ENCODE measurements at places on chromosomes 16 and 17.

- DNase-seq: peak; percentile 71
These were observed 747 bp downstream of the ATXN7L3 start for GRCh38 chr17:44198721-44199552.

- DNase-seq: no peak
These were observed 18.1 kb upstream of the MTMR4 start for GRCh38 chr17:58532555-58532951.

DNA sequence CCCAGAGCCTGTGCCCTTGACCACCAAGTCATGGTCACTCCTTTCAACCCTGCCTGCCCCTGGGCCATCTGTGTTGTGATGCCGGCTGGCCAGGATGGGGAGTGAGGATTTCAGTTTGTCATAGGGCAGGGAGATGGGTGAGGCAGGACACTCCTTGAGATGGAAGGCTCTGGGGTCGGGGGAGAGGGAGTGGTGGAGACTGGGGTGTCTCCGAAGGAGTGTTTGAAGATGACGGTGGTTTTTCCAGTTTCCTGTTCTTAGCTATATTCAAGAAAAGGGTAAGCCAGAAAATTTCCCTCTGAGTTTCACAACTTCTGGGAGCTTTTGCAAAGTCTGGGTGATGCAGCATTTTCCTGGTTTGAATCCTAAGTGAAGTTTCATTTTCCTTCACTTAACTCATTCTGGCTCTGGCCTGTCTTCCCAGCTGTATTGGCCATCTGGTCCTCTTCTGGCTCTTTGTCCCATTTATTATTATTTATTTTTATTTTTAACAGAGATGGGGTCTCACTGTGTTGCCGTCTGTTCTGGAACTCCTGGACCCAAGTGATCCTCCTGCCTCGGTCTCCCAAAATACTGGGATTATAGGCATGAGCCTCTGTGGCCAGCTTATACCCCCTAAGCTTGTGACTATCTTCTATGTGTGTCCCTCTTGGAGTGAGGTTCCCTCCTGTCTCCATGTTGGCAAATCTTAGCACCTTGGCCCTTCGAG lies 27.7 kb downstream of the ABCC1 start:
- DNase-seq: no peak

DNA sequence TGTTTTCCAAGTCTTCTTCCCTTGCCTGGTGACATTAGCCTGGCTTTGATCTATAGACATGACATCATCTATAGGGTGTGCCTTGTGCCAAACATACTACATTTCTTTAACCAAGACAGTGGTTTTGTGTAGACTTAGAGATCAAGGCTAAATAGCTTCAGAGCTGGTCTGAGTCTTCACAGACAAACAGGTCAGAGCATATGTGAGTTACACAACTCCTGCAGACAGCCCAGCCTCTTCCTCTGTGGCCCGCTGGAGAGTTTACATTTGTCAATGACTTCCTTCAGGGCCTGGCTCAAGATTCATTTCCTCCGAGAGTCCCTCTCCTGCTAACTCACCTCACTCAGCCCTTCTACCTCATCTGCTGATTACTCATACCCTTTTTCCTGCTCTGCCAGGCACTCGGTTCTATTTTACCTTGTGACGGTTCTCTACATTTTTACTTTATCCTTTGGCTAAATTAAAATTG lies 73.1 kb upstream of the TANC2 start:
- no peak for DNase-seq
